ENCODE measurements at places on chromosomes 5 and 9.

- no peak for DNase-seq
Measured at GRCh38 chr9:105972466-105973204, 278.3 kb downstream of the TMEM38B start.

GRCh38 chr5:135208555-135208902 is 174.5 kb upstream of the PITX1 start:
- DNase-seq: no peak

GRCh38 chr5:13878357-13878756 is 66.1 kb downstream of the DNAH5 start:
- no peak for DNase-seq

GRCh38 chr9:115237385-115237998 is 119.5 kb upstream of the TNC start:
- DNase-seq: no peak

- no peak for DNase-seq
Measured at GRCh38 chr5:31362529-31362900, 169.0 kb downstream of the CDH6 start.

DNA sequence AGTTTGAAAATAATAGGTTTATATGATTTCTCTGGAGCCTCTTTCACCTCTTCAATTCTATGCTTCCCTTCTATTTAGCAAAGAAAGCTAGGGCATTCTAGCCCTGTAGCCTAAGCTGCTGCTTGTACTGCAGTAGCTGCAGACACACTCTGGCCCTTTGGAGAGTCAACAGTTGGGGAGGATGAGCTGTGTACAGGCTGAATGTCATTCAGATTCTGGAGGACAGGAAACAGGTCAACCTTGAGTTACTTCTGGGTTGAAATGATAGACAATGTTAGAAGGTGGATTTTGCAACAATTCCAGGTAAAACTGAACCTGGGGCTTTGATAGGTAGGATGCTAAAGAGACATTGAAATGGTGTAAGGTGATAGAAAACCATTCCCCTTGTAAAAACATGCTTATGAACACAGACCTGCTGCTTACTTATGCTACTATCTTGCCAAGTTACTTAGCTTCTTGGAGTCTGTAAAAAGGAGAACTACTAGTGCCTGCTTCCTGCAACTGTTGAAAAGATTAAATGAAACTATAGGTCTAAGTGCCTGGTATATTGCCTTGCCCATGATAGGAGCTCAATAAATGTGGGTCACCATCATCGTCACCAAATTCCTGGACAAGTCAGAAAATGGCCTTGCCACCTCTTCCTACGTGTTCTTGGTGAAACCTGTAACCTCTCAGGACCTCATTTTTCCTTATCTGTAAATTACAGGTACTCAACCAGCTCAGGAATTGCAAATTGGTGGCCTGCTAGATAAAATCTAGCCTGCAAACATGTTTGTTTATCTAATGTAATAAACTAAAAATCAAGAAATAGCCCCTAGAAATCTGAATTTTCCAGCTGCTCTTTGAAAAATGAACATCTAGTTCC is 83.7 kb downstream of the GALNT10 start:
- no peak for DNase-seq

DNA sequence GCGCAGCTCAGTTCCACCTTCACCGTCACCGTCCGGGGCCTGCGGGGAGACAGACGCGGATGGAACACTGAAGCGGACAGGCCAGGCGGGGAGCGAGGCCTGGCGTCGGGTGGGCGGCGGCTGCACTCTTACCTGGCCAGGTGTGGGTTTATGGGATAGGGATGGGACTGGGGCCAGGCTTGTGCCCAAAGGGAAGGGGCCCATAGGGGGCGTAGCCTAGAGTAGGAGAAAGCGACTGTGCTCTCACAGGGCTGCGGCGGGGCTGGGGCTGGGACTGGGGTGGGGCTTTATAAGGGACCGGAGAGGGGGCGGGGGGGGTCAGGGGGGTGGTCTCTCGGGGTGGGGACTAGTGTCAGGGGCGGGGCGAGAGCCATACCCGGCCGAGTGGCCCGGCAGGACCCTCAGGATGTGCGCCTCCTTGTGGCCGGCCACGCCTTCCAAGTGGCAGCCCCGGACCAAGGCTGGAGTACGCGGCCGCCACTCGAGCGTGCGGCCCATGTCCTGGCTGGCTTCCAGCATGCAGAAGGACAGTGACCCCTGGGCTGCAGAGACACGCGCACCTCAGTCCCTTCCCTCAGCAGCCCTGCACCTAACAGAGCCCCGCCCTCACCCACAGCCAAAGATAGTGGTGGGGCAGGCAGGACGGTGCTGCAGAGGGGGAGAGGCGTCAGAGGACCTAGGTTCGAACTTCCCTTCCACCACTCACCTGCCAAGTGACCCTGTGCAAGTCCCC is 22.8 kb downstream of the FPGS start:
- DNase-seq: no peak

DNA sequence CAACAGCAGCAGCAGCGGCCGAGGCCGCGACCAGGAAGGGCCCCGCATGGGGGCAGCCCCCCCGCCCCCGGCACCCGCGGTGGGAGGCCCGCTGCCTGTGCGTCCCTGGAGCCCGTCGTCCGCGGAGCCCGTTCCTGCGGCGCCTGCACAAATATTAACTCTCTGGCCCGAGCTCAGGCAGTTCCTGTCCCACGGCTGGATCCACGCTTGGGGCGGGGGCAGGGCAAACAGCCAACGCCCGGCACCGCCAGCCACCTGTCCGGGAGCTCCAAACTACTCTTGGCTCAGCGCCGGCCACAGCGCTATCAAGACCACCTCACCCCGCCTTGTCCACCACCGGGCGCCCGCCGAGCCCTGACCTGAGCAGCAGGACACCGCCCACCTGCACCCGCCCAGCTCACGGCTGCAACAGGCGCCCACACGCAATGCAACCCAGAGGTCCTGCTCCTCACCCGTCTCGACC is at the start of gene LRRC26:
Gene LRRC26 (minus strand): TSS at position 156 of the 463 bp plus-strand sequence. CDS start 108 bp downstream, at position 48.
- no peak for DNase-seq

GRCh38 chr5:65970481-65971367 is 44.3 kb downstream of the ERBIN start:
- DNase-seq: no peak

GRCh38 chr5:168747987-168748777 is 169.0 kb upstream of the PANK3 start:
- DNase-seq: peak; percentile 21

DNA sequence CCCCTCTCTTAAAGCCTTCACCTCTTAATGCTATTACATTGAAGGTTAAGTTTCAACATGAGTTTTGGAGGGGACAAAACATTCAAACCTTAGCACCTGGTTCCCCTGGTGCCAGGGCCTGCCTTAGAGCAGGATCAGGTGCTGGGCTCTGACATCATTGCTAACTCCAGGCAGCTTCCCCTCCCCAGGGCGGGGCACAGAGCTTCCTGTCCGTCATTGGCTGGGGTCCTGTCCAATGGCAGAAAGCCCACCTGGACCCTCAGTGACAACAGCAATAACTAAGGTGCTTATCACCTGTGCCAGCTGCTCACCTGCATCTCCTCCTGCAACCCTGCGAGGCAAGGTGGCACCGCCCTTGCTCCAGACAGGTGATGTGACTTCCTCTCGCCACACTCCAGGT is 177.4 kb downstream of the NSG2 start:
- no peak for DNase-seq

- no peak for DNase-seq
Measured at GRCh38 chr5:122400341-122400740, 88.3 kb downstream of the SNCAIP start.

All from activated naive CD4-positive, alpha-beta T cell treated with anti-CD3 and anti-CD28 coated beads, Interleukin-2, amount 50 U/mL, for 16 hours (primary cell).